ENCODE measurements at places on chromosomes 5 and 9.

DNA sequence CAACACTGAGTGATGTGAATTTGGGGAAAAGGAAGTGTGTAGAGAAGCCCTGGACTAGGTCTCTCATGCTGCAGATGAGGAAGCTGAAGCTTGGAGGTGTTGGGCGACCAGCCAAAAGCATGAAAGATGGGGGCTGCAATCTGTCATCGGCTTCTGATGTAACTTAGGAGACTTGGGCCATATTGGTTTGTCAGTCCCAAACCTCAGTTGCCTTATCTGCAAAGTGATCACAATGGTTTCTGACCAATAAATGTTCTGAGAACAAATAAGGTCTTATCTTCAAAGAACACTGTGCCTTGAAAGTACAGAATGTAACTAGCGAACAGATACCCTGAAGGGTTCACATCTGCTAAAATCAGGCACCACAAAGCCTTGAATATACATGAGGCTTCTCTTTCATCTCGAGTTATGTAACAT lies 198.4 kb upstream of the NR3C1 start:
- no peak for DNase-seq

- no peak for DNase-seq
These were observed 184.6 kb upstream of the PUM3 start for GRCh38 chr9:3028535-3028934.

- no peak for DNase-seq
These were observed 216.7 kb downstream of the CDH18 start for GRCh38 chr5:19771174-19771835.

- no peak for DNase-seq
These were observed 5.3 kb downstream of the SARDH start for GRCh38 chr9:133732639-133733408.

- no peak for DNase-seq
These were observed 373.3 kb downstream of the CHSY3 start for GRCh38 chr5:130277522-130277921.

- DNase-seq, result no peak
These were observed 274.3 kb downstream of the NR3C1 start for GRCh38 chr5:143129203-143129602.
